Epithelial cell of proximal tubule (primary cell): ENCODE measurements at places on chromosomes 2 and 18. TPM values are rescaled to one million over a fixed set of nuclear protein-coding genes. Genes with fewer than 3 reads are reported as not detected.

GRCh38 chr2:49240608-49241007, 86.3 kb upstream of the FSHR start:
- no peak for DNase-seq

DNA sequence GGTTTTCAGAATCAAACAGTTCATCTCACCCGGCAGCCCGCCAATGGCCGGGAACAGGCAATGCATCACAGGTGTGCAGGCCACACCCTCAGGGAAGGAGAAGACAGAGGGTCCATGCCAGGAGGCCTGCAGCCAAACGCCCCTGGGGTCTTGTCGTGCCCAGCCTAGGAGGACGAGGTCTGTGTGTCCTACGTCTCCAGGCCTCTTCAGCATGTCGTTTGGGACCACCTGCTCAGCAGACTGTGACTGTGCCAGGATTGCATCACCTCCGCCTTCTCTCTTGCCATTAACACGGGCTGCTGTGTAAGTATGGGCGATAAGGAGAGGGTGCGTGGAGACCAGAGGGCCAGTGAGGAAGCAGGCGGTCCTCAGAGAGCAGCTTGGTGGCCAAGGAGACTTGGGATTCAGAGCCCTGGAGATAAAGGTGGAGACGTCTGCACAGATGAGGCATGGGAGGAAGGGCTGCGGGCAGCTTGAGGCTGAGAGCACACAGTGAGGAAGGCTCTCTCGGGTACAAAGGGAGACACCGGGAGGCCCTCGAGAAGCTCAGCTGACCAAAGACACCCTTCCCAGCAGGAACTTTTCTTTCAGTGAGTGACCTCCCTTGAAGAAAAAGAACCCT, 37.4 kb upstream of the KLHL29 start:
- DNase-seq = no peak

- DNase-seq = no peak
These were observed 599.1 kb upstream of the FSHR start for GRCh38 chr2:49753344-49753985.

DNA sequence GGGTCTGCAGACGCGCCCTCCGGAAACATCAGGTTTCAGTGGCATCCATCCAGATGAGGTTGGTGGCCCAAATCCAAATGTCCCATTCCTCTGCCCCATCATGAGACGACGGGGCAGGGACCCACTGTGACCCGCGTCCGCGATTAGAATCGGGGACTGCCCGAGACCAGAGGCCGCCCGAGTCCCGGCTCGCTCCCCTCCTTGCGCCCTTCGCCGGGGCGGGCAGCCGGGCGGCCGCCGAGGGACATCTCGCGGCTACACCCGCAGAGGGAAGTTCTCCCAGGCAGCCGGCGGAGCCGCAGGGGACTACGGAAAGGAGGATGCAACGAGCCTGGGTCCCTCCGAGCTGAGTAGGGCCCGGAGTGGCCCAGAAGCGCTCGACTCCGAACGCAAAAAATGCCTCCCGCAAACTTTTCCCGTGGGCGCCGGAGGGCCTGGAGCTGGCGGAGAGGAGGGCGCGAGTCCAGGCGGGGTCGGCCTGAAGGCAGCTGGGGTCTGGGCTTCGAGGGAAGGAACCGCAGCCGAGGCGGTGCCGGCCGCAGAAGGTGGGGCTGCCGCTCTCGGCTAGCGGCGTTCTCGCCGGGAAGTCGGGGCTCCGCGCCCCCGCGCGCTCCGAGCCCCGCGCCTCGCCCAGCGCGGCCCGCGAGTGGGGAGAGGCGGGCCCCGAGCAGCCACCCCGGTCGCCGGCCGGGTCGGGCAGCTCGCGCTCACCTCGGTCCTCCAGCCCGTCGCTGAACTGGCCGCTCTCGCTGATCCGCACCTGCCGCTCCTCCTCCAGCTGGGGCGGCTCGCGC, 580 bp downstream of the TMEM163 start:
- no peak for DNase-seq

DNA sequence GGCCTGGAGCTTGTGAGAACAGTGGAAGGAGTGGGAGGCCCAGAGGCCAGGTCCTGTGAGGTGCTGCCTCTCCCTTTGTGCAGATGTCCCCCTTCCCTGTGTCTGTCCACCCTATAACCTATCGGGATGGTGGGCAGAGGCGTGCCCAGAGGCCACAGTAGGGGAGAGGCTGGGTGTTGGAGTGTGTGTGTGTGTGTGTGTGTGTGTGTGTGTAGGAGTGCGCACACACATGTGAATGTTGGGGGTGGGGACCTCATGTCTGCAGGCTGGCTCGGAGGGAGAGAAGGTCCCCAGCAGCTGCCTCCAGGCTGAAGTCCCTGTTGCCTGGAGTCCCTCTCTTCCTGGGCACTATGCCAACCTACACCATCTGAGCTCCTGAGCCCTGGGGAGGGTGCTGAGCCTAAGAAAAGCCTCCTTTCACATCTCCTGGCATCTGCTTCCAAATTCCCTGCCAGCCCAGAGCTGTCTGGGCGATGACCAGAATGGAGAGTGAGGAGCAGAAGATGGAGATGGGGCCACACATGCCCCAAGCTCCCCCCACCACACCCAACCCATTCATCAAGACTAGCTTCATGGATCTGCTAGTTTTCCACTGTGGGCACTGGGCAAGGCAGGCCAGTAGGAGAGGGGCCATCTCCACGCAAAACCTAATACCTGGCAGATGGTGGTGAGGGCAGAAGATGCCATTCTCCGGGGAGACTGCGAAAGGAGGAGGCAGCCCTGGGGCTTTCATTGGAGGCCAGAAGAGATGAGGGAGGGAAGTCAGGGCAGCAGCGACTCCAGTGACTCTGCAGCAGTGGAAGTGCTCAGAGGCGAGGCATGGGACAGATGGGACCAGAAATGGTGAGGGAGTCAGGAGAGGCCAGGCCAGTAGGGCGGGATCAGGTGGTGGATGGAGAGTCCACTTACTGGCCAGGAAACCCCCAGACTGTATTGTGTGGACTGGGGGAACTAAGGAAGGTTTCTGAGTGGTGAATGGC, 20.3 kb downstream of the KCNK3 start:
- DNase-seq = no peak

- DNase-seq = peak; percentile 26
These were observed 1049.2 kb upstream of the ZEB2 start for GRCh38 chr2:145569108-145569507.

- no peak for DNase-seq
These were observed 477.3 kb downstream of the LPIN1 start for GRCh38 chr2:12223732-12224131.

DNA sequence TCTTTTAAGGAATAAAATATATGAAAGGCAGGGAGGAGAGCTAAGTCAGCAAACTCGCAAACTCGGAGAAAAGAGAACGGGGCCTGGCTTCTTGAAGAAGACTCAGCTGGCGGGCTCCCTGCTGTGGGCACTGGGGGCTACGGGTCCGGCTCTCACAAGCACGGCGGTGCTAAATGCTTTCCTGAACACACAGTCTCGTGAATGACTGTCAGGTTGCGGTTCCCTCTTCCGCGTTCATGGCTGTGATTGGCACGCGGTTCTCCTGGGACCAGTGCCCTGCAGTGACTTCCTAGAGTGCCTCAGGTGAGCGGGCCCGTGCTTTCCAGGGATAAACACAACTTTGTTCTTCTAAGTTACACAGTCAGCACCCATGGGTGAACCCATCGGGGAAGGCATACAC, 208.4 kb downstream of the HDAC4 start:
- DNase-seq = no peak

GRCh38 chr18:75341267-75341666, 86.2 kb downstream of the SMIM21 start:
- DNase-seq = no peak

DNA sequence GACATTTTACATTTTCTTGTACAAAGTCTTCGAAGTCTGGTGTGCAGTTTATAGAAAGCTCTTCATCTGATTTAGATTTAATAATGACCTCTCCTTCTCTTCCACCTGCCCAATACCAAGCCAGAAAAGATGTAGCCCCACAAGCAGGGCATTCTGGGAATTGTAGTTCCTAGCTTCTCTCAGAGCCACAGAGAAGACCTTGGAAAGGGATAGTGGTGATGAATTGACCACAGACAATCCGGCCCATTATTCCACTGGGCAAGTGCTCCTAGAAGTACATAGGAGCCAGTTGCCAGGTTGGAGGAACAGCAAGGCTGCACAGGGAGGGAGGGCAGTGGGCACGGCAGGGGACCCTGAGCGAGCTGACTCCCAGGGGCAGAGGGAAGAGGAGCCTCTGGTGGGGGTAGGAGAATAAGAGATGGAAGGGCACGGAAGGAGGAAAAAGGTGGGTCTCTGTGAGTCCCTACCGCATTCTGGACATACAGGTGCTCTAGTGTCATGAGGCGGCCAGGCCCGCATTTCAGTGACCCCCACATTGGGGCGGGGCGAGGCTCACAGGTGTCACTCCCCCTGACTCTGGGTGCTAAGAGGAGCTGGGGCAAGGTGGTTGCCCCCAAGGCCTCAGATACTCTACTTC, 152.5 kb upstream of the HAAO start:
- DNase-seq = no peak

GRCh38 chr2:142502402-142502801, 371.6 kb upstream of the LRP1B start:
- DNase-seq = no peak

GRCh38 chr2:10188211-10188610, 65.7 kb downstream of the RRM2 start:
- no peak for DNase-seq

- no peak for DNase-seq
These were observed 59.9 kb downstream of the KYNU start for GRCh38 chr2:142937347-142937746.

GRCh38 chr18:10785798-10786197, 260.0 kb downstream of the NAPG start:
- DNase-seq = no peak

GRCh38 chr2:187266147-187266546, 181.9 kb downstream of the CALCRL start:
- DNase-seq = no peak

GRCh38 chr2:161243312-161243711, 64.9 kb upstream of the PSMD14 start:
- no peak for DNase-seq

DNA sequence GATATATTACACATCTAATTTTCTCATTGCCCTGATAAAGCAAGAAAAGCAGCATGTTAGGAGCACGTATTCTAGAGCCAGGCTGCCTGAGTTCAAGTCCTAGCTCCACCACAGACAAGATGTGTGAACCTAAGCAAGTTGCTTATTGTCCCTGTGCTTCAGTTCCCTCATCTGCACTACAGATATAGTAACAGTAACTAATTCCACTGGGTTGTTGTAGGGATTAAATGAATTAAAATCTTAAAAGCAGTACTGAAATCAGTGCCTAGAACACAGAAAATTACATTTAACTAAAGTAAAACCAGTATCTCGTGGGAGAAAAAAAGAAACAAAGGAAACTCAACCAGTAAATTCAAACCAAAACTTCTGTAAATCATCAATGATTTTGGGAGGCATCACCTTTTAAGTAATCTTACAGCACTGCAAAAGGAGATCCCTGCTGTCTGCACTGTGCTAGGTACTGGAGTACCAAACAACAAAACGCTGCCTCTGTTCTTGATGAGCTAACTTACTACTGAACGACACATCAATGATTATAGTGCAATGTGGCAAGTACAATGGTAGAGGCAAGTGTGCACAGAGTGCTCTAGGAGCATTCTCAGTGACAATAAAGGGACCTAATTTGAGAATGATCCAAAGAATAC, 7.9 kb downstream of the MAP3K2 start:
- DNase-seq = no peak

- no peak for DNase-seq
These were observed 11.1 kb downstream of the OBSL1 start for GRCh38 chr2:219560037-219560892.

- DNase-seq = no peak
These were observed 244.3 kb downstream of the SETBP1 start for GRCh38 chr18:44924785-44925499.

DNA sequence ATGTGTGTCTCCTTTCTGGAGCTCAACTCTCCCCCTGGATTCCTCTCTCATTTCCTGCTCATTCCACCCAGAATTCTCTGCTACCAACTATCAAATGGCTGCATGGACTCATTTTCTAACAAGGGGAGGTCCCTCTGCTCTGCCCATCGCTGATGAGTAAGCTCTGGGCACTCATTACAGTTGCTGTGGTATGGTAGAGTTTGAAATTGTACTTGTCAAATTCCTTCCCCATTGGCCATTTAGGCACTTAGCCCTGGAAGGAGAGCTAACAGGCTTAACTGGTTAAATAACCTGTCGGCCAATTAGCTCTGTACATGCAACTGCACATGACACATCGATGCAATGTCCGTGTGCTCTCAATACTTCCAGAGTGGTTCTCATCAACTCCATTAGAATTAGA, 20.4 kb downstream of the COL6A3 start:
- no peak for DNase-seq

GRCh38 chr2:224174990-224175389, 135.9 kb upstream of the SERPINE2 start:
- no peak for DNase-seq

- no peak for DNase-seq
These were observed 24.4 kb downstream of the UBE2E3 start for GRCh38 chr2:181004647-181005325.

- no peak for DNase-seq
These were observed 6.1 kb downstream of the FAM124B start for GRCh38 chr2:224395620-224396390.

- DNase-seq = no peak
These were observed 162.7 kb downstream of the DYSF start for GRCh38 chr2:71615767-71616730.

- no peak for DNase-seq
These were observed 168.9 kb upstream of the RMP24 start for GRCh38 chr18:35803551-35803950.

- no peak for DNase-seq
These were observed 194.8 kb downstream of the NDUFA10 start for GRCh38 chr2:239830121-239831000.

DNA sequence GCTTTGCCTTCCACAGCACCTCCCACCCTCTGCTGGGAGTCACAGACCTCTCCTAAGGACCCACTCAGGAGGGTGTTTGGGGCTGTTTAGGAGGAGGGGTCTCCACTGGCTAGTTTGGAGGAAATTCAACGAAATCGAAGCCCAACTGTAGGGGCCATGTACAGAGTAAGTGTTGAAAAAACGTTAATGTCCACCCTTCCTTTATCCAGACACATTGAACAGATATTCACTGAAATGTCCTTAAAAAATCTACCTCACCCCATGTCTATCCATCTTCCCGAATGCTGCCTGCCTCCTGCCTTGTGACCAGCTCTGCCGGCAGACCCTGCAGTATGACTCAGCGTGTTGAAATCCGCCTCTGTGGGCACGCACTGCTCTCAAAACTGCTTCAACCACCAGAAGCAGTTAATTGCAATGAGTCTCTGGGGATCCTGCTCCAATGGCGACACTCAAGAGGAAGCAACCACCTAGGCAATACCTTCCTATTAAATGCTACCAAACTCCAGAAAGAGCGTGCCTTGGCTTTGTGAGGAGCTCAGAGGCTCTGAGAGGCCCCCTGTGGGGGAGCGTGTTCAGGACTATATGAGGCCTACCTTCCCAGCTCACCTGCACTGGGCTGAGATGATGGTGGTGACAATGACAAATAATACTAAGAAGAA, 61.4 kb upstream of the RTN4 start:
- DNase-seq = peak; percentile 9

- DNase-seq = no peak
These were observed 149.3 kb downstream of the TTC32 start for GRCh38 chr2:19752500-19752899.

BOLL gene
- total RNA-seq = not detected in 2 replicates

TFCP2L1 gene
- total RNA-seq = 6.5 and 12.3 TPM in 2 replicates

DARS1 gene
- 82.8 and 86.0 TPM in 2 replicates for total RNA-seq

ALKAL2 gene
- total RNA-seq = 0.12 and 0.36 TPM in 2 replicates

GCKR gene
- 0.58 TPM in 1 of 2 replicates, not detected in the other for total RNA-seq

NOSTRIN gene
- 0.36 and 3.1 TPM in 2 replicates for total RNA-seq

PLGLB1 gene
- 3.9 TPM in 1 of 2 replicates, not detected in the other for total RNA-seq

CGREF1 gene
- 1.0 and 2.3 TPM in 2 replicates for total RNA-seq

RPRM gene
- total RNA-seq = not detected in 2 replicates

EVX2 gene
- total RNA-seq = not detected in 2 replicates

STK11IP gene
- total RNA-seq = 18.6 and 35.7 TPM in 2 replicates

ADAM23 gene
- 0.92 and 1.7 TPM in 2 replicates for total RNA-seq
